Hippocampal formation (tissue), 2 donors: ENCODE measurements at places on chromosomes 5 and 9.

DNA sequence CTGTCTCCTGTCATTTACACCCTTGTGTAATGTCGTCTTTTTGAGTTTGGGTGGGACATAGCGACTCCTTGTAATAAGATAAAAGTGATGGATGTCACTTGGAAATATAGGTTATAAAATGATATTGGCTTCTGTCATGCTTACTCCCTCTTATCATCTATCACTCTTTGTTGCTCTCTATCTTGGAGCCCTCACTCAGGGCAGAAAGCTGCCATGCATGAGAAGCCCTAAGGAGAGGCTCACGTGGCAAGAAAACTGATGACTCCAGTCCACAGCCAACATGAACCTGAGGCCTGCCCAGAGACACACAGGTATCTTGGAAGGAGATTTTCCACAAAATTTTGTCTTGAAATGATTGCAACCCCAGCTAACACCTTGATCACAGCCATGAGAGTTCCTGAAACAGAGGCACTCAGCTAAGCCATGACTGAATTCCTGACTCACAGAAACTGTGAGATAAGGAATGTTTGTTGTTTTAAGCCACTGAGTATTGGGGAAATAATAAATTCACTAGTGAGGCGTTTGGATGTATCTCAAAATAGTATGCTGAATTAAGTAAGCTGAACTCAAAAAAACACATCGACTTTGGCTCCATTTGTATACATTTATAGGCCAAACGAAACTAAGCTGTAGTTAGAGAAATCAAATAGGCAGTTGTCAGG is 216.7 kb downstream of the CDH18 start:
- DNase-seq, result no peak

GRCh38 chr5:143717400-143717799 is 94.6 kb upstream of the HMHB1 start:
- no peak for DNase-seq

DNA sequence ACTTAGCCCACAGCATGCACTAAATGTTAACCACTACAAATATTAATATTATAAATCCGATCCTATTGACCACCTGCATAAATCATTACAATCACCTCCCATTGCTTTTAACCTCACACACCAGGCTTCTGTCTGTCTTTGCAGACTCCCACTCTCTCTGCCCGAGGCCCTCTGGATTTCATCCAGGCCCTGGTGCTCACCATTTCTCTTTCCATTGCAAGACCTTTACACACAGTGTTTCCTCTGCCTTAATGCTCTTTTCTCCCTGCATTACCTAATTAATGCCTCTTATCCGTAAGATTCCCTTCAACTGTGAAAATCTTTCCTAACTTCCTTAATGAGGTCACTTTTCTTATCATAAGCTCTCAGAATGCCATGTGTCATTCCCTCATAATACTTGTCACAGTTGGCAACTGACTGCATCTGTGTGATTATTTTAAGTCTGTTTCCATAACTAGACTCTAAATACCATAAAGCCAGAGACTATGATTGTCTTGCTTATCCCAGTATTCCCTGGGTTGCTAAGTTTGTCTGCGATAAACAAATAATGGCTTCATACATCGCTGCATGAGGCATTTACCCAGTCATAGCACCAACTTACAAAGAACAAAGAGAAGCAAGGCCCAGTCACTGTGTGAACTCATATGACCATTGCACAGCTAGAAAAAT is 155.1 kb downstream of the CCDC192 start:
- no peak for DNase-seq

DNA sequence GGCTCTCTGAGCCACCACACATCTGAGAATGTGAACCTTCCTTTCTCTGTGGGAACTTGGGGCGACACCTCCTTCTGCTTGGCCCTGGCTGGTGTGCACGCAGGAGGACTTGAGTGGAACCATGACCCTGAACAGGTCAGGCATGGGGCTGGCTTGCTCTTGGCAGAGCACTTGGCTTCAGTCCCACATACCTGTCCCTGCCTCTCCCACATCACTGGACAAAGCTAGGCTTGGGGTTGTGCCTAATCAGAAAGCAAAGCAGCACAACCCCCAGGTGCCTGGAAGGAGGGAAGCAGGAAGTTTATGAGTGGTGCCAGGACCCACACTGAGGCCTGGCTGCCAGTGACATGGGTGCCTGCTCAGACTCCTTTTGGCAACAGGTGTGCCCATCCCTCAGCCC is 13.2 kb downstream of the GADD45G start:
- DNase-seq, result no peak

GRCh38 chr9:135886147-135886981 is 21.0 kb downstream of the CAMSAP1 start:
- DNase-seq, result peak; percentile 13
